DMS153 (cell line): ENCODE measurements at places on chromosomes 1 and 21.

GRCh38 chr1:87968197-87968955 lies 639.7 kb downstream of the LMO4 start:
- DNase-seq: no peak

GRCh38 chr1:155481741-155482241 lies 80.8 kb downstream of the ASH1L start:
- DNase-seq: no peak

GRCh38 chr1:226261818-226262217 lies 38.4 kb downstream of the MIXL1 start:
- no peak for DNase-seq

DNA sequence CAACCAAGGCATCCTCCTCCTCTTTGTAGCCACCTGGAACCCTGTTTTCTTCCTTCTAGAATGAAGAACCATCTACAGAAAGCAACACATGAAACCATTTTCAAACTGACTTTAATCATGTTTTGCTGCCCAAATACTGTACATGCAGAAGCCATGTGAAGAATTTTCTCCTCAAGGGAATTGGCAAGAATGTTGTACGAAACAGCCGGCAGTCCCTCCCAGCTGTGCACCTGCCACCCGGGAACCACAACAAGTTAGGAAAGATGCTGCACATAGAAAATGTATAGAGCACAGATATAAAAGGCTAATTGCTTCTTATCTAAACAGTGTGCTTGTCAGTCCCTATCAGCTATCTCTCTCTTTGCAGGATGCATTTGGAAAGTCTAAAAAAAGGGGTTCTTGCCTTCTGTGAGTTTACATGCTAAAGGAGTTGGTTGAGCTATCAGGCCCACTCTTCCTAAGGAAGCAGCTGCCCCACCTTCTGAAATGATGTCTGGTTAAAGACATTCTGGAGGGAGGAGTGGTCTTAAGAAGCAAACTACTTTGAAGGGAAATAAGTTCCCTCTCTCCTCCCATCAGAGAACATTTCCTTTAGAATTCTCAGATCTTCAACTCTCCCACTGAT lies 44.8 kb downstream of the RIMS3 start:
- DNase-seq: no peak

DNA sequence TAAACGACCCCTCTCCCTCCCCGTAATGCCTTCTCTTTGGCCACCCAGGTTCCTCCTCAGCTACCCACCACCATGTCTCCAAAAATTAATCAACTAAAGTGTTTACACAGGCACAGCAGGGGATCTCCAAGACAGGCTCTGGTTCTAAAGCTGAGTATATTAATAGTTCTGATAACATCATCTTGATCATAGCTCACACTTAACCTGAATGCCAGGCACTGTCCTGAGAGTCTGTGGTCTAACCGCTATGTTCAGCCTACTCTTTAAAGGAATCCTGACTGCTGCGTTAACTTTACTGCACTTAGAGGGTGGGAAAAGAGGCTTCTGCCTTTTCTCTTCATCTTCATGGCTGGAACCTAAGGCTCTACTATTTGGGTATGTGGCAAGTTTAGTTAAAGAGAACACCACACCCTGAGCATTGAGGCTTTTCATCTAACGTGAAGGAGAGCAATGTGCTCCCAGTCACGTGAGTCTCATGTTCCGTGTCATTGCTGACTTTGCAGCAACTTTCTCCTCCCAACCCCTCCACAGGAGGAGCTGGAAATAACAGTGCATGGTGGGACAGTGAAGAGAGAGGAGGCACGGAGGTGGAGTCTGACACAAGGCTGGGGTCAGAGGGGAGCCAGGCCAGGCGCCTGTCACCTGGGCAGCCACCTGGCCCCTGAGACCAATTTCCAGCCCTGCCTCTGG lies 86.4 kb downstream of the FAM78B start:
- no peak for DNase-seq
